M059J (cell line): ENCODE measurements at places on chromosomes 6 and 20. TPM values are rescaled to one million over a fixed set of nuclear protein-coding genes. Genes with fewer than 3 reads are reported as not detected.

- peak; percentile 71 for DNase-seq
Measured at GRCh38 chr20:49186535-49187329, 1.4 kb downstream of the STAU1 start.

GRCh38 chr6:3251462-3252314 lies 7.1 kb upstream of the PSMG4 start:
- DNase-seq: peak; percentile 86

GRCh38 chr20:38747495-38748096 lies 664 bp upstream of the ACTR5 start:
- no peak for DNase-seq

DNA sequence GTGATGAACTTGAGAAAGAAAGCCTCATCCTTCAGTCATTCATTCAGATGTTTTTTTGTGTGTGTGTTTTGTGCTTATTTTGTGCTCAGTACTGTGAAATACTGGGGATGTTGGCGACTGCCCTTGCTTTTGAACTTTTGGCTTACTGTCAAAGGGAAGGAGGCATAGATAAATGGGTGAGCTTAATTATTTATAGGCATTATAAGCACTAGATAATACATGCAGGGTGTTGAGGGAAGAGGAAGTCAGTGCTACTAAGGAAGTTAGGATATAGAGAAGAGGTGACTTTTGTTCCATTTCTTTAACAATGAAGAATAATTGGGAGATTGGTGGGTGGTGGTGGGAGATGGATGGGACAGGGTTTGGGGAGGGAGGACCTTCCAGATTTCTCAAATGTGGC lies 23.6 kb downstream of the XRN2 start:
- no peak for DNase-seq

NMBR gene
- total RNA-seq: 0.30 TPM in 1 of 2 replicates, not detected in the other

FOXF2 gene
- 2.7 and 4.1 TPM in 2 replicates for total RNA-seq

DNA sequence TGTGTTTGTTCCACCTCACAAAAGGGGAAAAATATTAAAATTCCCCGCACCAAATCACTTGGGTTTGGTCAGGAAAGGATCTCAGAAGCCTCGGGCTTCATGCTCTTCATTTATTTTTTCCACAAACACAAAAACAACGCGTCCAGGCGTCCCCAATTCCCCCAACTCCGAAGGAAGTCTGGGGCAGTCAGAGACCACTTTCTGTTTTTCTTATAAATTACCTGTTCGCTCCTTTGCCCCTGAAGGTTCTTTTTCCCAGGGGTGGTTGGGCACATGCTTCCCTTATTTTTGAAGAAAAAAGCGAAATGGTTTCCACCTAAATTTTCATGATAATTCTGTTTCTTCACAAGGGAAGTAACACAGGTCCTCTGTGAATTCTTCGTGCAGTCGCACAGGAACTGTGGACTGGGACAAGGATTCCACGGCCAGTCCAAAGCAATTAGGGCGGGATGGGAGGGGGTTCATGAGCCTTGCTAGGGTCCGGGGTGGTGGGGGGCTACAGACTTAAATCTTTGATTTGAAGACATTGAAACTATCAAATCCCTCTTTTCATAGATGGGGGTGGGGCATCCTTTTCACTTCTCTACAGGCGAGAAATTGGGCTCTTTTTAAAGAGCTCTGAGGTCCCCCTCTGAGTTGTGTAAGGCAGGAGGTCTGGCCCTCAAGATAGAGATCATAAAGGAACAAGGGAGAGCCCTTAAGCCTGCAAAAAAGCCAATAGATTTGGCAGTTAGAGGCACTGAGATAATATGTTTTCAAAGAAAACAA lies 30.5 kb upstream of the HFE start:
- peak; percentile 59 for DNase-seq

FNDC1 gene
- not detected in 2 replicates for total RNA-seq

- no peak for DNase-seq
Measured at GRCh38 chr20:23434521-23435313, 4.8 kb upstream of the CSTL1 start.

- no peak for DNase-seq
Measured at GRCh38 chr6:127880429-127880828, 20.4 kb downstream of the THEMIS start.

GRCh38 chr20:63054681-63055240 lies 48.0 kb upstream of the BHLHE23 start:
- DNase-seq: no peak

DNA sequence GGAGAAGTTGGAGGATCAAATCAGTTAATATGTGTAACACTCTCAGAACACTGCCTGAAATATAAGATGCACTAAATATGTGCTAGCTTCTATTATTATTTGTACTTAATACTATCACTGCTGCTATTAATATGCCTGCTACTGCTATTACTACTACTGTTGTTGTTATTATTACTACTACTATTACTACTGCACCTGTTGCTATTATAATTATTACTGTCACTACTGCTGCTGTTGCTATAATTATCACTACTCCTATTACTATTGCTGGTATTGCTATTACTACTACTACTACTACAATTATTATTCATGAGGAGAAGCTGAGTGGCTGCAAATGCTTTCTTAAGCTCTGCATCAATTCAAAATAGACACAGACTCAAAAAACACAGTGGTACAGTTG lies 16.7 kb upstream of the SSTR4 start:
- no peak for DNase-seq

GRCh38 chr6:160173806-160174527 lies 52.4 kb downstream of the SLC22A1 start:
- DNase-seq: no peak

GRCh38 chr6:157227202-157228166 lies 95.8 kb downstream of the TMEM242 start:
- DNase-seq: no peak

- no peak for DNase-seq
Measured at GRCh38 chr20:61719691-61720347, 345.9 kb downstream of the TAF4 start.

SIRPG gene
- 0.89 TPM in 1 of 2 replicates, not detected in the other for total RNA-seq

SLC17A2 gene
- total RNA-seq: not detected in 2 replicates

DNA sequence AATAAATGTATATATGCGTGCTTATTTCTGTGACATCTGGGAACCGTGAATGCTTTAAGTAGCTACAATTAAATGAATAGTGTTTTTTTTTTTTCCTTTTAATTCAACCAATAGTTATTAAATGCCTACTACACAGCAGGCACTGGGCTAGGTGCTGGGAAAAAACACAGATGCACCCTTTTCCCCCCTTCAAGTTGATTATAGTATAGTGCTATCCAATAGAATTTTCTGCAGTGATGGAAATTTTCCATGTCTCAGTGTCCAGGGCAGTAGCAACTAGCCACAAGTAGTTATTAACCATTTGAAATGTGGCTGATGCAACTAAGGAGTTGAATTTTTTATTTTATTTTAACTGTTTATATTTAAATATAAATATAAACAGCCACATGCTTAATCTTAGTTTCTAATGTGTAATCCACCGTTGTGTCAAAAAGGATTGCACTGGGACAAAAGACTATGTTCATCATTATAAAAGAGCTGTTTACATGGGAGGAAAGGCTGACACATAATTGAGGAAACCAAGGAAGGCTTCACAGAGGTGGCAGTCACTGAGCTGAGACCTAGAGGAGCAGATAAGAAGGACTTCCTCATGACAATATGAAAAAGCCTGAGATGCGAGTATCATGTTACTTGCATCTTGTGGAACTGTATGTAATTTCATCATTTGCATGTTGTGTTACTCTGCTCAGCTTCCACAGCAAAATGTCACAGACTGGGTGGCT lies 261.2 kb upstream of the PLCB4 start:
- DNase-seq: no peak

BPIFA1 gene
- not detected in 2 replicates for total RNA-seq

- DNase-seq: no peak
Measured at GRCh38 chr20:16942756-16943155, 194.6 kb downstream of the OTOR start.

ARFGEF3 gene
- 2.2 and 2.9 TPM in 2 replicates for total RNA-seq

GRCh38 chr6:75752365-75752764 lies 3.3 kb downstream of the MYO6 start:
- peak; percentile 59 for DNase-seq

VWA7 gene
- 0.94 and 1.8 TPM in 2 replicates for total RNA-seq

DNA sequence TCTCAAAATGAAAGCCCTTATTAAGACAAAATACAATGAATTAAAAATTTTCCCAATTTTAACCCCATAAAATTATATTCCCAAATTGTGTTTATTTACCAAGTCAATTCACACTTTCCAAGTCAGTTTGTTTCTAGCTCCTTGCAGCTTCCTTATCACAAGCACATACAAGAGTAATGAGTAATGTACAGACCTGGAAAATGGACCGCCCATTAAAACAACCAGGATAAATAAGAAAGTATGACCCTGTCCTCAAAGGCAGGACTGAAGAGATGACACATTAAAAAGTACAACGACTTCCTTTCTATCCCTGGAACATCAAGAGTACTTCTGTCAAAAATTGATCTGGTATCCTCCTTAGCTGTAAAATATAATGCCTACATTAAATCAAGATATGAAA lies 47.1 kb upstream of the TMX4 start:
- DNase-seq: no peak

GRCh38 chr6:137805622-137806021 lies 61.4 kb upstream of the TNFAIP3 start:
- no peak for DNase-seq

DNA sequence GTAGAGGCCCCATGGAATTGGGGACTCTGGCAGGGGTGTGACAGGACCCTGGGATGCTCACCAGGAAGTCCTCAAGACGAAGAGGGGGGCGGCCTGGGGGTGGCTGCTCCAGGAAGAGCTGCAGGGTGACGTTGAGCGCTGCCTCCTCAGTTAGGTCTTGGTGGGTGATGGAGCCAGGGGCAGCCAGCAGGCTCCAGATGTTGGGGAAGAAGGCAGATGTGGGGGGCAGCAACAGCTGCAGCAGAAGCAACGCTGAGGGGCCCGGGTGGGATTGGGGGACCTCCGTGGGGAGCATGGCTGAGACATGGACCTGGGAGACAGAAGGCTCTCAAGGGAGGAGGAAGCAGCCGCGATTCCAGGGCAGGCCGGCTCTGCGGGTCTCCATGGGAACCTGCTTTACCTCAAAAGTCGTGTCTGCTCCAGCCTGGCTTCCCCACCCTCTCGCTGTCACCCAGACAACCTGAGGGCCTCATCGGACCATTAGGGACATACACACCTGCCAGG lies 591 bp downstream of the VWA7 start:
- no peak for DNase-seq

GRCh38 chr20:20582734-20583133 lies 129.7 kb downstream of the RALGAPA2 start:
- no peak for DNase-seq

GRCh38 chr20:46246559-46246958 lies 61.7 kb downstream of the CDH22 start:
- no peak for DNase-seq

DNA sequence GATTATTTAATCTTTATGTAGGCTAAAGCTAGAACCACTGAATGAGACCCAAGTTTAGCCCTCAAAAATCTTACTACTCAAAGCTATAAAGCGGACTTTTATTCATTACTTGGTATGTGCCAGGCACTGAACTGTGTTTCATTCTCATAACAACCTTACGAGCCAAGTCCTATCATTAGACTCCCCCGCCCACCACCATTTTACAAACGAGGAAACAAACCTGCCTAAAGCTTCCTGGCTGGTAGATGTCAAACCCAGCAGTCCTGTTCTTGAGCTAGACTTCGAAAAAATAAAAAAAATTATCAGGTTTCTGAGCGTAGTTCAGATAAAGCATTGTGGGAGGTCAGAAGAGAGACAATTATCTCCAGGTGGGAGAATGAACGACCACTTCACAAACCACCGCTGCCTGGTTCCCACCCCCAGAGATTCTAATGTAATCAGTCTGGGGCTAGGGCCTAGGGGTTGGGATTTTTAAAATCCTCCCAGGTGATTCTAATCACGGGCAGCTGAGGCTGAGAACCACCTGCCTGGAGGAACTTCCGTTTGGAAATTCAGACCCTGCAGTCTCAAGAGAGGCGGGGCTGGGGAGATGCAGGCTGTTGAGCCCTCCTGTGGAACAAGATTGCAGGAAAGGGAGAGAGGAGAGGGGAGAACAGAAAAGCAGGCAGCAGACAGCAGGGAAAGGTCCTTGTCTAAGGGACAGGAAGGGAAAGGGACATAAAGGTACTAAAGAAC lies 8.6 kb downstream of the ADTRP start:
- no peak for DNase-seq

- peak; percentile 59 for DNase-seq
Measured at GRCh38 chr6:121694389-121694788, 258.9 kb downstream of the GJA1 start.

GRCh38 chr20:10313701-10314100 lies 95.1 kb downstream of the SNAP25 start:
- DNase-seq: no peak

DNA sequence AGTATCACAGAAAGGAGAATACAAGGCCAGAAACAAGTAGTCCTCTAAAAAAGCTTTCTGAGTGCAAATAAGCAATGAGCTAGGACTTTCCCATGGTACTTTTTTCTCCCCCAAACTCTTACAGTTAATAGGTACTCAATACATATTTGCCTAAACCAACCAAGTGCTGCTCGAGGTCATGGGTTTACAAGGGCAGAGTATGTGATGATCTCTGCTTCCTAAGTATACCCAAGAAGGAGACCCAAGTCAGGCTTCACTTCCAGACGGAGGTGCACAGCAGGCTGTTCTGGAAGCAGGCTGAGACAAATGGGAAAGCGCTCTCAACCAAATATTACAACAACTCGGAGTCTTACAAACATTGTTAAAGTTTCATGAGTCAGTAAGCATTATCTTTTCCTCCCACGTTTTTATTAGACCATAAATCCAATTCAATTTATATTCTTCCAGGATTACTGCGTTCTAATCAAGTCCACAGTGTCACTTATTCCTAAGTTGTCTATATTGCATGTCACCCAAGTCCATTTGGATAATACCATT lies 8.1 kb downstream of the FYN start:
- DNase-seq: no peak

DNA sequence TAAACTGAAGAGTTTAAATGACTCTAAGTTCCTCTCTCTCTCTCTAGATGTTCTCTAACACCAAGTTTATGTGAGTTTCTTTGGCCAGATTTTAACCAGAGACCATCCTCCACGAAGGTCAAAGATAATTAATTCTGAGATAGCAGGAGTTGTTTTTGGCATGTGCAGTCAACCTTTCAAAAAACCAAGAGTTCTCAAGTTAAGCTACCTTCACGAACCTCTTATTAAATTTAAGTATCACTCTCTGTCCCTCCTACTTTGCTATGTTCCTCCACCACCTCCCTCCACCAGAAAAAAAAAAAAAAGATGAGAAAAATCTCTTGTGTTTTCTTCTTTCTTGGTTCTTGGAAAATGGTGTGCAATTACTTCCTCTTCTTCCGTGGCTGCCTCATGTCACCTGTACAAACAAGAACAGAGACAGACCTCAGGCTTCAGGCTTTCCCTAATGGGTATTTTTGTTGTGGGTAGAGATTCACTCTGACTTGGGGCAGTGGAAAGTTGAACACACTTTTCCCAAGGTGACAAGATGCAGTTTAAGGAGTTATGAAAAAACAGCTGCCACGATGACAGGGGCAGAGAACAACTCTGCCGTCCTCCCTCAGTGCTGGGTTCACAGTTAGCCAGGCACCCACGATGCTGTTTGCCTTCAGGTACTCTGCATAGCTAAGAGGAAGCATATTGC lies 64.3 kb downstream of the ADTRP start:
- DNase-seq: no peak

ANGPT4 gene
- total RNA-seq: not detected in 2 replicates

- DNase-seq: no peak
Measured at GRCh38 chr20:48057251-48057650, 272.0 kb upstream of the SULF2 start.
